ENCODE measurements at places on chromosomes 3 and 15.

GRCh38 chr15:68372291-68372811 is 59.6 kb downstream of the ITGA11 start:
- DNase-seq: no peak

- no peak for DNase-seq
These were observed 45.3 kb downstream of the PLS1 start for GRCh38 chr3:142641504-142641903.

GRCh38 chr3:98440283-98440682 is 22.7 kb upstream of the OR5K1 start:
- DNase-seq: no peak

DNA sequence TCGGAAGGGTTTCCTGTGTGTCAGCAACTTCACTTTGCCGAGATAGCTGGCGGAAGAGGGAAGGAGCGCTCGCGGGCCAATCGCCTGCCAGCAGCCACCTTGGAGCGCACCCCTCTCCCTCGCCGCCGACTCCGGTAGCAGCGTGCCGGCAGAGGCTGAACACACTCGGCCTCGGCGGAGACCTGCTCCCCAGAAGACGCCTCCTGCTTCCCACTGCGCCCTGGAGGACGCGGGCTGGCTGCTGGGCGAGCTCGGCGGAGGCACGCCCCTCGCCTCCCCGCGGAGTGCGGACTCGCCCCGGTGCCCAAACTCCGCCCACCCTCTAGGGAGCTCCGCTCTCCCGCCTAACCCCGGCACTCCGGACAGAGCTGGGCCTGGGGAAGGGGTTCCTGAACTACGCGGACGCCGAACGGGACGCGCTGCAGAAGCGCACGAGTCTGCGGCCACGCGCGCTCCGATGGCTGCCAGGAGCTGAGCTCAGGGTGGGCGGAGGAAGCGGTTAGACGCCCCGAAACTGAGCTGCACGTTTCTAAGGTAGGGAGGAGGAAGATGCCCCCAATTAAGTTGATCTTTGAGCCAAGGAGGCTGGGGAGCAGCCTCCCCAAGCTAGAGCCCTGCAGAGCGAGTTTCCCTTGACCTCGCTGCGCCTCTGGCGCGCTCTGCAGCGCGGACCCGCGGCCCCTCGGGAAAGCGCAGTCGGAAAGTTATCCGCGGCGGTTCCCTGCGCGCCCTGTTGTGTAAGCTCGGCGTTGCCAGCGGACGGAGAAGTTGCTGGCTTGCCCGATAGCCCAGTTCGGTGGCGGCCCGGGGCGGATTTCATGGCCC is at the start of gene P2RY1:
Gene P2RY1, plus strand, starts transcription at position 356 of the 825 bp plus-strand sequence. CDS start 652 bp downstream, outside the sequence.
- DNase-seq: peak; percentile 2

DNA sequence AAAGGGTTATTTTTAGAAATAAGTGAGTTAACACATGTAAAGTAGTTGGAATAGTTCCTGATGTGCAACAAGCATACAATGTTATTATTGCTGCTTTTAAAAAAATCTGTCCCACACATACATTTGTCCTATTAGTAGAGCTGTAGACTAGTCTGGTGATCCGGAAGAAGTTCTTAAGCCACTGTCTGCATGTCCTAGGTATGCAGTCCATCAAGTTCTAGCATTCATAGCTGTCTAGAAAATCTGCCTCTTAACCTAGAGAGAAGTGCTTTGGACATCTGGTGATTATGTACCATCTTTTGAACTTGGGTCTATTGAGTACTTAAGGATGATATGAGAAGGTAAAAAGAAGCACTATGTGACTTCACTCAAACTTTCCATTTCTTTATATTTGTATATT is 439.9 kb upstream of the NAALADL2 start:
- no peak for DNase-seq

DNA sequence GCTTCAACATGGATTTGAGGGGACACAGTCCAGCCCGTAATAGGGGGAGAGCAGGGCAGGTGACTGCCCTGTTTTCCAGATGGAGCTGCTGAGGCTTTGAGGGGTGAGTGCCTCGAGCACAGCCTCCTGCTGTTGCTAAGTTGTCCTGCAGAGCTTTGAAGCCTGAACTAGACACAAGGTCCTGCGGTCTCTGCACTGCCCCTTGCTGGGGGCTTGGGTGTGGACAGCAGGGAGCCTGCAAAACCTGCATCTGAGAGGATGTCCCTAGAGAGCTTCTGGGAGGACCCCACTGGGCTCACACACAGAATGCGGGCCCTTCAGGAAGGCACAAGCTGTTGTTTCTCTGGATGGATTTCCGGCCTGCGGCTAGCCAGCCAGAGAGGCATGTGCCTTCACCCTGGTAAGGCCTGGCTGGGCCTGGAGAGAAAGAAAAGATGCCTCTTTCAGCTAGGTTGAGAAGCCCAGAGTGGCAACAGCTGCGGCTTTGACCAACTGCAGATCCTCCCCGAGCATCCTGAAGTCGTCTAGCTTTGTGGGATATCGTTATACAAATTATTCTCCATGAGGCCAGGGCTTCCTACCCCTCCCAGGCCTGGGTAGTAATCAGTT is 226.2 kb downstream of the SLCO3A1 start:
- DNase-seq: no peak

Data from stimulated activated CD8-positive, alpha-beta memory T cell treated with anti-CD3 and anti-CD28 coated beads, Interleukin-4, amount 100 ng/mL, for 24 hours (primary cell).